ENCODE measurements at places on chromosomes 4 and X. TPM values are rescaled to one million over a fixed set of nuclear protein-coding genes. Genes with fewer than 3 reads are reported as not detected.

- no peak for DNase-seq
Observed at GRCh38 chr4:73308286-73308685, 49.7 kb upstream of the ANKRD17 start.

DNA sequence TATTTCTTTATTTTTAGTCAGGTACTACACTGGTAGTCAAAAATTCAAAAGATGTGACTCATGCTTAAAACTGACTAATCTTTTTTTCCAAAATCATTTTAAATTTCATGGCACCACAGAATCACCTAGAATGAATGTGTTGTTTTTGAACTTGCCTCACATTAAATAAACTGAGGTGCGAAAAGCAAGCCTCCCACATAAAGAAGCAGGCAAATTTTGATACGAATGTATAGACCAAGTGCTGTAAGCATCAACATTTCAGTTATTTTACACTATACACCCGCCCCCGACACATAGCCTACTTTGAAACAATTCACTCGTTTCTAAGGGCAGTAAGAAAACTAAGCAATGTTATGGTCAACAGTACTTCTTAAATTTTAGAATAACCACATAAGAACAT lies 94.3 kb downstream of the MRPL1 start:
- DNase-seq = no peak

GRCh38 chr4:130632731-130633604 lies 1537.0 kb downstream of the C4orf33 start:
- DNase-seq = no peak

DNA sequence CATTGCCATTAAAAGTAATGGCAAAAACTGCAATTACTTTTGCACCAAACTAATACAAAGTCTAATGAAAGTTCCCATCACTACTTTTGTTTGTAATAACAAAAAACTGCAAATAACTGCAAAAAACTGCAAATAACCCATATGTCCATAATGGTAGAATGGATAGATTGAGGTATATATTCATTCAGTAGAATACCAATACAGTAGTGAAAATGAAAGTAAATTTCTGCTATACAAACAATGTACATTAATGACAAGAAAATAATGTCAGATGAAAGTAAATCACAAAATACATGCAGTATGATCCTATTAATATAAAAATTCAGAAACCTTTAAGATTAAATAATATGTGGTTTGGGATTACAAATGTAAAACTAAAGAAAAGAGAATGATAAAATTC lies 41.3 kb upstream of the CEP135 start:
- no peak for DNase-seq

The ARX gene
- polyA plus RNA-seq = not detected

The EGFL6 gene
- polyA plus RNA-seq = not detected

The AR gene
- 11.9 TPM for polyA plus RNA-seq

The CNGA1 gene
- 3.9 TPM for polyA plus RNA-seq

The NHSL2 gene
- polyA plus RNA-seq = 0.45 TPM

Data from liver (tissue), 10 donors.